ENCODE measurements at places on chromosomes 13 and 19. TPM values are rescaled to one million over a fixed set of nuclear protein-coding genes. Genes with fewer than 3 reads are reported as not detected.

F7 gene
- polyA plus RNA-seq: 0.77 TPM

- no peak for DNase-seq
- H3K4me1 ChIP-seq: peaks cover 1% of the 10 kb centered on the region
- H3K27me3 ChIP-seq: peaks cover 2% of the 10 kb centered on the region
- H3K4me3 ChIP-seq: no peak overlapping the region
- no peak overlapping the region for H3K27ac ChIP-seq
Observed at GRCh38 chr19:49799798-49800376, 13.2 kb downstream of the FUZ start.

APOE gene
- not detected for polyA plus RNA-seq

LGALS14 gene
- not detected for polyA plus RNA-seq

ZNF470 gene
- 2.9 TPM for polyA plus RNA-seq

GRCh38 chr13:23504180-23504579 lies 66.0 kb upstream of the TNFRSF19 start:
- no peak for DNase-seq
- no peak overlapping the region for H3K27ac ChIP-seq
- H3K4me1 ChIP-seq: no peaks in the 10 kb centered on the region

Measured in immature natural killer cell (primary cell).